CD4-positive, alpha-beta T cell treated with Interleukin-6 for 4 hours (primary cell): ENCODE measurements at places on chromosomes 12 and 14.

GRCh38 chr12:77847680-77848431, 17.2 kb downstream of the NAV3 start:
- no peak for DNase-seq

DNA sequence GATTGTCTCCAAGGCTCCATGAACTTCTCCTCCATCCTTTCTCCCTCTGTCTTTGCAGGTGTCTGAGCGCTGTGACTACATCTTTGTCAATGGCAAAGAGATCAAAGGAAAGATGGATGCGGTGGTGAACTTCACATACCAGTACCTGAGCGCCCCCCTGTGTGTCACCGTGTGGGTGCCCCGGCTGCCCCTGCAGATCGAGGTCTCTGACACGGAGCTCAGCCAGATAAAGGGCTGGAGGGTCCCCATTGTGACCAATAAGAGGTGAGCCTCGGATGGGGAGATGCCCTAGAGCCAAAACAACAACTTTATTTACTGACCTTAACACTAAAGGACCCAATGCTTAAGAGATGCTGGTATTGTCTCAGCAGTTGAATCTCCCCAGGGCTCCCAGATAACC, 130.0 kb downstream of the SLC15A4 start:
- no peak for DNase-seq

GRCh38 chr14:103008126-103008525, 49.2 kb downstream of the CDC42BPB start:
- no peak for DNase-seq

GRCh38 chr14:64114166-64114565, 180.0 kb downstream of the ESR2 start:
- DNase-seq: no peak

DNA sequence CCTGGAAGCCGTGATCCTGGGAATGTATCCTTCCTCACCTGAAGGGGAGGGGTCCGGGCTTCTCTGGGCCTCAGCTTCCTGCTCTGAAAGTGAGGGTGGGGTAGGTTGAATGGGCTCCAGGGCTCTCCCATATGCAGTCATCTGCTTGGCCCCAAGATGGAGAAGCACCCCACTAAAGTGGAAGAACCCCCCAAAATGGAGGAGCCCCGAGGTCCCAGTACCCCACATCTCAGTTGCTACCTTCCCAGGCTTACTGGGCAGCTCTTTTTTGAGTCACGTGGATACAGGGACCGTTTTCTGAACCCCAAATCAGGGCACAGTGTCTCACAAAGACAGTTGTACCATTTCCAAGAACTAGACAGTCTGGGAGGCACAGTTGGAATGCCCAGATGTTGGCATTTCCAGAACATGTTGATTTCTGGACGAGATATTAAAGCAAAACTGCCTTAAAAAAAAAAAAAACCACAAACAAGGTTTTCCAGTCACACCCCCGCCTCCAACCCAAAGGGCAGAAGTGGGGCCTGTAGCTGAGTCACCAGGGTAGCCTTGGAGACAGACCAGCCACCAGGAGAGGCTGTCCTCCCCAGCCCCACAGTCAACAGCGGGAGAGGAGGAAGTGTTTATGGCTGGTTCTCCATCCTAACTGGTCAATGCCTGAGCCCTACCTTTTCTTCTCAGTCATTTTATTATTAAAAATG, 12.1 kb downstream of the VASH1 start:
- DNase-seq: peak; percentile 29

DNA sequence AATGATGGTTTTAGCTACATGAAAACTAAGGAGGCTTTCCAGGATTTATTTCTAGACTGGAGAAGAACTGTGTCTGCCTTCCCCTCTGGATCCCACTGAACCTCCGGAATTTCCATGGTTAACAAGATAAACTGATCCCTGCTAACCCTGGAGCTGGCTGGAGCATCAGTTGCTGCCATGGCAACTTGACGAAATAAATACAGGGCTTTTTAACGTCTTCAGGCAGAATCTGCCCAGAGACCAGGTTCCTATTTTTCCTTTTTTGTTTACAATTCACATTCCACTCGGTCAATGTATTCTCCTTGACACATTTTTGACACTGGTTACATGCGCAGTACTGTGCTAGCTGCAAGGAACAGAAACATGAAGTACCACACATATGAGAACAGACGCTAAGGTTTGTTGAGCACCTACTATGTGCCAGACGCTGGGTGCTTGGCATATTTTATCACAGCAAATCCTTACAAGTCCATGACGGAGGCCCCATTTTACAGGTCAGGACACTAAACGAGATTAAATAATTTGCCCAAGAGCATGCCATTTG, 1.7 kb downstream of the C14orf132 start:
- DNase-seq: no peak

- peak; percentile 15 for DNase-seq
These were observed 29.0 kb downstream of the SERPINA11 start for GRCh38 chr14:94423453-94424056.

DNA sequence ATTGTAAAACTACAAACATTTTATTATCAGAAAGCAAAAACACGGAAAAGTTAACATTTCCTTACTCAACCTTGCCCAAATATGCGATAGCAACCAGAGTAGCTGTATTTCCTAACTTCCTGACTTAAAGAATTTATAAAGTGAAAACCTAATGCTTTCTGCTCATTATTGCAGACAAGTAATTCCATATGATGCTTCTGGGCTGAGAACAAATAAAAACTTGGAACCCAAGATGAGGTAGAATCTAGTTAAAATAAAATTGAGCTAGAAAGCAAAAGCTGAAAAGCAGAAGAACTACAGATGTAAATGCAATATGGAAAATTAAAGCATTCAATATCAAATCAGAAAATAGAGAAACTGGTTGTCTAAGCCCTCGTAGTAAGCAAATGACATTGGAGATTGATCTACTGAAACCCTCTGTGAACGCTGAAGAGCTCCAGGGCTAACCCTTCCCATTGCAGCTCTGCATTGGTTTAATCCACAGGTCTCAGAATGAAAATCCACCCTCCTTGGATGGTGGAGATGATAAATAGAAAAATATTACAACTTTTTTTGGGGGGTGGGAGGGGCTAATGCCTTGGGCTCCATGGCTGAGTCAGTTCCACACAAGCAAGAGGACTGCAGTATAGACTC, 40.7 kb downstream of the CORO1C start:
- DNase-seq: peak; percentile 7

- no peak for DNase-seq
These were observed 117.9 kb downstream of the SCAF11 start for GRCh38 chr12:45872446-45872845.

DNA sequence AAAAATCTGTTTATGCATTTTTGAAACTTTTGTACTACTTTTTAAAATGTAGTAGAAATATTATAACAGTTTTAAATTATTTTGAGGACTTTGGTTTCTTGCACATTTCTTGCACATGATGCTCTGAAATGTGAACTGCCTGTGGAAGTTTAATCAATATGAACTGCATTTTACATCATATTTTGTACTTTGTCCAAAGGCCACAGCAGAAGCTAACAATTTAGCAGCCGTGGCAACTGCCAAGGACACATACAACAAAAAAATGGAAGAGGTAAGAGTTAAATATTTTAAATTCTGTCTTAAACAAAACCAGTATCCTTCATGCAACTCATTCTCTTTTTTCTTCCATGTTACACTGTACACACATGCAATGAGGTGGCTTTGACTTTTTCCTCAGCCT, 45.1 kb downstream of the SAV1 start:
- DNase-seq: no peak

DNA sequence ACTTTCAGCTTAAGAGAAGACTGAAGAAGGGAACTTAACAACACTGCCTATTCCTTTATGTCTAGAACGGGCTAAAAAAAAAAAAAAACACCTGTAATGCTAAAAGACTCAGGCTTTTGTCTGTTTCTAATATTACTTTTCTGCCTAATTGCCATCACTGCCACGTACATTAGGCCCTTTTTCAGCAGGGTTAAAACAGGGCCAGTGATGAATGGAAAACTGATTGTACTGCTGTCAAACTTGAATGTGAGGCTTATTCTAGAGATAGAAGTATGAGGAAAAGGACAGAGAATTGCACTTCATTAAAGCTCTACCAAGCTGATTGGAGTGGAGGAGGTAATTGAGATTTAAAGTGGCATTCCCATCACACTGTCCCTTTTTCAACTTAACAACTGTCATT, 535.8 kb downstream of the PRKD1 start:
- DNase-seq: no peak

DNA sequence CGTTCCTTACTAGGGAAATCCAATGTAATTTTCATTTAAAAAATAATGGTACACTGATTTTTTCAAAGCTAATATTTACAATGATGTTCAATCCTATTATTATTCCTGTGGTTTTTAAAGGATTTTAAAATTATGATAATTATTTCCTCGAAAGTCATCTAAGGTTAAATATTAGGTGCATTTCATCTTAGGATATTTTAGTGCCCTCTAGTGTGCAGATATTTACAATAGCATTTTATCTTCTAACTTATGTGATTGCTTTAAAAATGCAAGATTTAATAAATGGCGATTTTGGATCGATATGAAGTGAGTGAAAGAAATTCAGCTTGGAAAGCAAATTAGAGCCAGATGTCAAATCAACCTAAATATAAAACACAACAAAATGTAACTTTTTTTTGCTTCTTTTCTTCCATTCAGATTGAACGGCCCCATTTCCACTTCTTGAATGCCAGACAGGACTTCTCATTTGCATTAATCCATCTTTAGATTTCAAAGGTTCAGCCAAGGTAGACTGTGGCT, 293.5 kb downstream of the SLC6A15 start:
- DNase-seq: no peak

- DNase-seq: no peak
These were observed 75.2 kb downstream of the LIN7A start for GRCh38 chr12:80862531-80862930.

GRCh38 chr14:36383767-36384431, 63.5 kb upstream of the MBIP start:
- no peak for DNase-seq

GRCh38 chr12:81070846-81071245, 7.0 kb upstream of the ACSS3 start:
- DNase-seq: no peak

DNA sequence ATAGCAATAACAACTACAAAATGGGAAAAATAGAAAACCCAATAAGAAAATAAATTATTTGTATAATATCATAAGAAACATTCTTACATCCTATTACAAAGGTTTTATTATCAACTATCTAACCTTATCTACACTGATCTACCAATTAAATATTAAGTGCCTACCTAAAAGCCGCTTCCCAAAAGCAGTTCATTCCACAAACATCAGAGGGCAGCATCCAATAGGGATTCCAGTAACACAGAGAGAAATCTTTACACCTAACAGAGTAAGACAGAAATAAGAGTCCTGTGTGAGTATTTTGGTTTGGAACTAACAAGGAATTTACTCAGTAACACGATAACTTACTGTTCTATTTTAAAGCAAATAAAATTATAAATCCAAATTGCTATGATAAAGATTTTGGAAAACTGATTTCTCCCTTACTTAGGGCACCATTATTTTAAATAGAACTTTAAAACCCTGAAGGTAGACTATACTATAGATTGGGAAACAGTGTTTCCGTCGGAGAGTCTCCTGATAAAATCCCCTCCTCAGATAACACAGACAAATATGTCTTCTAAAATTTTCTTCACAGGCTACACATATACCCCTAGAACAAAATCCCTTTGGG, 15.0 kb downstream of the GXYLT1 start:
- DNase-seq: peak; percentile 12

DNA sequence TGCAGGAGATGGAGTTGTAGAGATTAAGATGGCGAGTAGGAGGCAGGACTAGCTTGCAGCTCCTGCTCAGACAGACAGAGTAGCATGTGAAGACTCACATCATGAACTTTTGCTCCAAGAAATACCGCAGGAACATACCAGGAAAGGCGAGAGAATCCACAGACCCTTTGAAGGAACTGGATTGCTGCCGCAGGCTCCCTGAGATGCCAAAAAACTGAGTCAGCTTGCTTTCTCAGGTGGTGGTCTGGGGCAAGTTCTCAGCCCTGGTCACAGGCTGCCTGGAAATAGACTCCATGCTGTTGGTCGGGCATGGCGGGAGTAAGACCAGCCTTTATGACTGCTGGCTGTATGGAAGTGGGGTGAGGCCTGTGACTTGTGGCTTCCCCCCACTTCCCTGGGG, 163.6 kb upstream of the NAV3 start:
- no peak for DNase-seq

GRCh38 chr14:85607651-85608081, 77.7 kb downstream of the FLRT2 start:
- no peak for DNase-seq

DNA sequence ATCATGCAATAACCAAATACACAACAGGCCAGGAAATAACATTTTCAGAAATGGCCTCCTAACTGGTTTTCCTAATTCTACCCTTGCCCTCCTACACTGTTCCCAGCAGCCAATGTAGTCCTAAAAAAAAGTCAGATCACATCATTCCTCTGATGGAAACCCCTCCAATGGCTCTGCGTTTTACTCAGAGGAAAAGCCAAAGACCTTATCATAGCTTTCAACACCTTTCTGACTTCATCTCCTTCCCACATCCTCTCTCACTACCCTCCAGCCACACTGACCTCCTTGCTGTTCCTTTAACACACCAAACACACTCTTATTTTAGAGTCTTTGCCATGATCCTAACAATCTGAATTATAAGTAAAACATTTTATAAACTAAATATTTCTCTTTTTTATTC, 1.1 kb downstream of the MED6 start:
- DNase-seq: no peak

- DNase-seq: no peak
These were observed 67.2 kb upstream of the ACSS3 start for GRCh38 chr12:81010641-81011040.

- no peak for DNase-seq
These were observed 34.5 kb downstream of the USP44 start for GRCh38 chr12:95516757-95517156.

- no peak for DNase-seq
These were observed 85.0 kb downstream of the KIF26A start for GRCh38 chr14:104223101-104224041.

DNA sequence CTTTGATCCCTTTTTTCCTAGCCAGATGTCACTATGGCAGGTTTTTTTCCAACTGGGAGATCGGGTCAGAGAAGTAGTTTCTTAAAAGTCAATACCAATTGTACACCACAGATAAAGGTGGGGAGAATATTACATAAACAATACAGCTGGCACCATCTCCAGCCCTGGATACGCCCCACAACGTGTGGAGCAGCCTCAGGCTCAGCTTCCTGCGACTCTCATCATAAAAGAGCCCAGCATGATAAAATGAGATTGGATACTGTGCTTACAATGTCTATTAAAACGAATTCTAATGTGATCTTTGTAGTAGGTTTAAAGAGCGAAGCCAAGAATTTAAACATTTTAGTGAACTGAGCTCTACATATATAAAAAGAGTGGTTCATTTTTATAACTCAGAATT, 21.5 kb downstream of the EFCAB11 start:
- DNase-seq: no peak
